ENCODE measurements at places on chromosomes 1 and 21. TPM values are rescaled to one million over a fixed set of nuclear protein-coding genes. Genes with fewer than 3 reads are reported as not detected.

DNA sequence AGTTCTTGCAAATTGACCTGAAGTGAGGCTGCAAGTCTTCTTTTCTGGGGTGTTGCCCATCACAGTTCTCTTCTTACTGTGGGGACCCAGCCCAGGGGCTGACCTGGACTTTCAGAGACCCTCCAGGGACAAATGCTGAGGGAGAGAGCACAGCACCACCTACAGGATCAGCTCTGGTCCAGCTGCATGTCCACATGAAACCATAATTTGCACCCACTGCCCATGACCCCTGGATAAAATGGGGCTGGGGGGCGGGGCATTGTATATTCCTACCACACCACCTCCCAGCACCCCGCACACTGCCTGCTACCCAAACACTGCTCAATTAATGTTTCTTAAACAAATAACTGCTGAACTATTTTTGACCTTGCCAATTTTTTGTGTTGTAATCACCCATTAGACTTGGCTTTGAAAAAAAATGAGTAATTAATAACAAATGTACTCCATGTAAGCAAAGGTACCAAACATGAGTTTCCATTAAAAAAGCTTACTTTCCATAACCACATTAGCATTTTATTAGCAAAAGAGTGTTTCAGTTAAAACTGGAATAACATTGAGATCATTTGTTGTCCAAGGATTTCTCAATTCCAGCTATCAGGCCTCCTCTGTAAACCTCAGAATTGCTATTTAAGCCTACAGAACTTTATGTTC, 168.0 kb upstream of the RAB4A start:
- ATAC-seq = no peak

GRCh38 chr1:113156368-113156767, 83.4 kb downstream of the LRIG2 start:
- ATAC-seq = no peak

GRCh38 chr1:55480029-55480795, 265.0 kb upstream of the USP24 start:
- ATAC-seq = no peak

DNA sequence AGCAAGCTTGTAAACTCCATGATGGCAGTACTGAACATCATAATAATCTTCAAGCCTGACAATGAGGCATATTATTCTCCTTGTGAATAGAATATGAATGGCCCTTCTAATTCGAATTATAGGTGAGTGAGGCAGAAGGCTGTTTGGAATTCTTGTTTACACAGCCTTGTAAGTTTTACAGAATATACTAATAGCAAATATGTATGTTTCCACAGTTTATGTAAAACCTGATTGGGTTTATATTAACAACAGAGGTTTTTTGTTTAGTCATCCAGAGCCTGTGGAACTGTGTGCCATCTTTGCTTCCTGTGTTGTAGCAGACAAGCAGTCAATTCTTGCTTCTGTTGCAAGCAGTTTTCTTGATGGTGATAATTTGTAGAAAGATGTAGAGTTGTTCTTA, 8.0 kb downstream of the OSBPL9 start:
- ATAC-seq = no peak

DNA sequence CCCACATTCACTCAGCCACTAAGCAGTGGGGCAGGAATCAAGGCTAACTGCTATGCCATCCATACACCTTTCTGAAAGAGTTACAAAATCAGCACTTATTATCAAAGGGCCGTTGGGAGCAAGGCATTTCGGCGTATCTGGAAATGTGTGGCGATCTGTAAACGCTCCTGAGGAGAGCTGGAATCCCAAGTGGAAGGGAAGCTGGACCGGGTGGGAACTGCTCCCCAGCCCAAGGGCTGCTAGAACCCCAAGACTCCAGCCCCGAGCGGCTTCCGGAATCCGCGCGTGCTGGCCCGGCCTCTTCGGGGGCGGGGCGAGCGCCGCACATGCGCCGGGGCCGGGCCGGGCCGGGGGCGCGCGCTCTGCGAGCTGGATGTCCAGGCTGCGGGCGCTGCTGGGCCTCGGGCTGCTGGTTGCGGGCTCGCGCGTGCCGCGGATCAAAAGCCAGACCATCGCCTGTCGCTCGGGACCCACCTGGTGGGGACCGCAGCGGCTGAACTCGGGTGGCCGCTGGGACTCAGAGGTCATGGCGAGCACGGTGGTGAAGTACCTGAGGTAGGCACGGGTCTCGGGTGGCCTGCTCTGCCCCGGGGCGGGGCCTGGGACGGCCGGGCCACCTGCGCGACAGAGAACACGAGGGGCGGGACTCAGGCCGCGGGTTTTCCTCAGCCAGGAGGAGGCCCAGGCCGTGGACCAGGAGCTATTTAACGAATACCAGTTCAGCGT, at the start of gene NAXE:
TSS of gene NAXE (plus strand) at position 345 of the 726 bp plus-strand sequence. CDS start at position 374, 29 bp downstream.
- peak; percentile 98 for ATAC-seq

DNA sequence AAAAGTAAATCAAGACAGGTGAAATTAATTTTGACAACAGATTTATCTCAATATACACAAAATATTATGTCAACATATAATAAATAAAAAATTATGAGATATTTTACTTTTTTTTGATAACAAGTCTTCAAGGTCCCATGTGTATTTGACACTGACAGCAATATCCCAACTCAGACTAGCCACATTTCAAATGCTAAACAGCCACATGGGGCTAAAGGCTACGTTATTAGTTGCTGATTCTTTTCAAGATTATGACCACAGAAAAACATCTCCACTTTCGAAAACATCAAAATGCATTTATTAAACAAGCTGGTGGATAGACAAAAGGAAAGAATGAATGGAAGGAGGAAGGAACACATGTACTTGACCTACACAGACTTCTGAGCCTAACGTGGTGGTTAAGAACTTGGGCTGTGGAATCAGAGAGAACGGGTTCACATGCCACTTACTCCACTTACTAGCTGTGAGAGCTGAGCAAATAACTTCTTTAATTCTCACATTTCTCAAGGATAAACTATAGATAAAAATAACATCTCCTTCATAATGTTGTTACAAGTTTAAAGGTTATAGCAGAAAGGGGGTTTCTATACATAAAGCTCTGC, 13.4 kb downstream of the PTPN14 start:
- ATAC-seq = no peak

- peak; percentile 74 for ATAC-seq
These were observed 62.6 kb downstream of the SUSD4 start for GRCh38 chr1:223301371-223301770.

DNA sequence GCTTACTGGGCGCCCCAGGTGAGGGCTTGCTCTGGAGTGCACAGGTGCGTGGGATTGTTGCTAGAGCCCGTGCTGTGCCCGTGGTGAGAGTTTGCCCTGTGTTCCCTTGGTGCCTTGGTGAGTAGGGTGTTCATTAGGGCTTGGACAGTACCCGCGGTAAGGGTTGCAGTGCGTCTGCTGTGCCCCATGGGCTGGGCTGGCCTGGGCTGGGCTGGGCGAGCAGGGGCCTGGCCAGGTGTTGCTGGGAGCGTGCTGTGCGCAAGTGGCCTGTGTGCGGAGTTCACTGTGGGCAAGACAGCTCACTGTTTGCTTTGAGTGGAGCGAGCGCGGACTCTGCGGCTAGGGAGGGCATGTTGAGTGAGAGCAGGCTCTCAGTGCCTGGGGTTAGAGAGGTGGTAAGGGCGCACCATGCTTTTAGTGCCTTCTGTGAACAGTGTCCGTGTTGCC, 725 bp downstream of the CR1L start:
- no peak for ATAC-seq

Gene CCDC28B
- total RNA-seq = 14.3 TPM

Gene TMEM61
- total RNA-seq = not detected

Gene FCRL1
- not detected for total RNA-seq

Gene SLFNL1
- total RNA-seq = 0.13 TPM

Gene BCL10
- total RNA-seq = 63.7 TPM

Gene PRDM15
- total RNA-seq = 17.6 TPM

Gene BATF3
- total RNA-seq = 97.3 TPM

Gene PM20D1
- 0.32 TPM for total RNA-seq
